Thyroid gland (tissue), 4 donors: ENCODE measurements at places on chromosomes 2 and 18. TPM values are rescaled to one million over a fixed set of nuclear protein-coding genes. Genes with fewer than 3 reads are reported as not detected.

GRCh38 chr2:102620332-102620731, 979 bp downstream of the SLC9A2 start:
- H3K4me3 ChIP-seq, result no peak overlapping the region
- no peaks in the 10 kb centered on the region for H3K36me3 ChIP-seq
- H3K27ac ChIP-seq, result no peak overlapping the region
- H3K4me1 ChIP-seq, result peaks cover 8% of the 10 kb centered on the region

DNA sequence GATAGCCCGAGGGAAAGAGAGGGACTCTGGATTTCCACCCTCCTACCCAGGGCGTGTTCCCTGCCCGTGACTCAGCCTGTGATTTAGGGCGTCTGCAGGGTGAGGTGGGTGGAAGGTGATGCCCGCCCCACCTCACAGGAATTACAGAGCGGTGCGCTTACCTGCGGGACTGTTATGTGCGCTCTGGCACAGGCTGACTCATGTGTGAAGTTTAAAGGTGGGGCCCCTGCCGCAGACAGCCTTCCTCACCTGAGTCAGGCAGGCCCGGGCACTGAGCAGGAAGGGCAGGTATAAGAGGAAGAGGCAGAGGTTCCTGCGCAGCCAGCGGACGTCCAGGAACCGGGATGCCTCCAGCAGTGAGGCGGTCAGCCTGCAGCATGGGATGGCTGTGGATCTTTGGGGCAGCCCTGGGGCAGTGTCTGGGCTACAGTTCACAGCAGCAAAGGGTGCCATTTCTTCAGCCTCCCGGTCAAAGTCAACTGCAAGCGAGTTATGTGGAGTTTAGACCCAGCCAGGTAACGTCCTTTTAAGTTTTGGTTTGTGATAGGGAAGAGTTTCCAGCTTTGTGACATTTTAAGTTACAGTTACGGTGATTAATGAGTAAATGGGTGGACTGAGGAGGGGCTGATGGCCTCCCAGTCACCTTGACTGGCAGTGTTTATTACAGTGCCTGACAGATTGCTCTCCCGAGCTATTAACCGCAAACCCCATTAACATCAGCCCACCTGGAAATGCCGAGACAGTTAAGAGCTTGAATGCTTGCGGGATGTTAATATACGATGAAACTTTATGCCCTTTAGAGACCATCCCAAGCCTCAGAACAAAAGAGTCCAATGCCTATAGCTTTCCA, 141.6 kb upstream of the TTC39C start:
- no peaks in the 10 kb centered on the region for H3K4me1 ChIP-seq
- no peak for DNase-seq
- H3K36me3 ChIP-seq, result no peaks in the 10 kb centered on the region

DNA sequence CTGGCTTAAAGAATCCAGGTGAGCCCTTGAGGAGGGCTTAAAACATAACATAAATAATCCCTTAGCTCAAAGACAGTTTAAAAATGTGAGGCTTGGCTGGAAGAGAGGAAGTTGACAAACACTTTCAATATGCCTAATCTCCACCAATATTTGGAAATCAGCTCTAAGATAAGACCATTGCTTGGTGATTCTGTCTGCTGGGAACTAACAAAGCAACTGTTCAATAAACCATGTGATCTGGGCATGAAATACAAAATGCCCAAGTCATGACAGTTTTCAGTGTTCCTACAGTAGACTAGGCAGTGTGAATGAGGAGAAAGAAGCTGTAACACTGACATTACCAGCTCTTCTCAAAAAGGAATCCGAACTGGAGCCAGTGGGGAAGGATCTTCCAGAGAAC, 10.7 kb downstream of the MFF start:
- H3K36me3 ChIP-seq, result peaks cover 5% of the 10 kb centered on the region
- no peaks in the 10 kb centered on the region for H3K27me3 ChIP-seq
- H3K4me3 ChIP-seq, result no peak overlapping the region
- H3K27ac ChIP-seq, result no peak overlapping the region

DNA sequence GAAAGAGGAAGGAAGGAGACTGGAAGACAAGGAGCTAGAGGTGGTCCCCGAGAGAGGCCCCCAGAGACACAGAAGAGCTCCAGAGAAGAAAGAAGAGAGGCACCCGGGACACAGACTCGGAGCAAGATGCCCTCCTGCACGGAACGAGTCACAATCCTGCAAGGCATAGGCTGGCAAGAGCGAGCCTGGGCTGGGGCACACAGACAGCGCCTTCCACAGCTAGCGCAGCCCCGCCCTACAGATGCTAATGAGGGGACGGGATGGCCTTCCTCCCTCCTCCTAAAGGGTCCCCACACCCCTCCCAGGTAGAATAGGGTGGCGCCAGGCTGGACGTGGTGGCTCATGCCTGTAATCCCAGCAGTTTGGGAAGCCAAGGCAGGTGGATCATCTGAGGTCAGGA, 19.8 kb upstream of the GPR17 start:
- H3K27ac ChIP-seq, result no peak overlapping the region
- no peaks in the 10 kb centered on the region for H3K36me3 ChIP-seq
- DNase-seq, result no peak
- H3K27me3 ChIP-seq, result no peaks in the 10 kb centered on the region
- H3K4me1 ChIP-seq, result no peaks in the 10 kb centered on the region
- H3K4me3 ChIP-seq, result no peak overlapping the region

DNA sequence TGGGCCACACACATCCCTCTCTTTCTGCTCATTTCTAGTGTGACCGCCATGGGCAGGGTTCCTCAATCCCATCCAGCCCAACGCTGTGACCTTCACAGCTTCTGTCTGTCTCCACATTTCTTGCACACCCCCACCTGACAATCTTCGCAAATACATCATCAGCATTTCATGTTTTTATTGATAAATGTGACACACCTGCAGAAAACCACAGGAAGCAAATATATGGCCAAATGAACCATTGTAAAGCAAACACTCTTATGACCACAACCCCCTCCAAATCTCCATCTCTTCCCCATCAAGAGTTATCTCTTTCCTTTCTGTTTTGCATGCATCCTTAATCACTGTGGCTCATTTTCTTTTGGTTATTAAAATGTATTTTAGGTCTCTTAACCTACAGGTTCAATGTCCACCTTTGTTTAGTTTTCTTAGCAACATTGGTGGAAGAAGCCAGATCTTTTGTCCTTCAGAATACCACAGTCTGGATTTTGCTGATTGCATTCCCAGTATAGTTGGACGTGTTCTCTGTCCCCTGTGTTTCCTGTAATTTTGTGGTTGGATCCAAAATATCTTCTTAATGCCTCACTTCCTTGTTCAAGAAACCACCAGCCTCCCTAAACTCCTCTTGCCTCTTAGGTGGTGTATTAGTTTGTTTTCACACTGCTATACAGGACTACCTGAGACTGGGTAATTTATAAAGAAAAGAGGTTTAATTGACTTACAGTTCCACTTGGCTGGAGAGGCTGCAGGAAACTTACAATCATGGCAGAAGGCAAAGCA, 9.8 kb upstream of the NCK2 start:
- H3K4me1 ChIP-seq, result no peaks in the 10 kb centered on the region
- no peak overlapping the region for H3K4me3 ChIP-seq
- H3K36me3 ChIP-seq, result no peaks in the 10 kb centered on the region
- no peaks in the 10 kb centered on the region for H3K27me3 ChIP-seq
- no peak overlapping the region for H3K27ac ChIP-seq

DNA sequence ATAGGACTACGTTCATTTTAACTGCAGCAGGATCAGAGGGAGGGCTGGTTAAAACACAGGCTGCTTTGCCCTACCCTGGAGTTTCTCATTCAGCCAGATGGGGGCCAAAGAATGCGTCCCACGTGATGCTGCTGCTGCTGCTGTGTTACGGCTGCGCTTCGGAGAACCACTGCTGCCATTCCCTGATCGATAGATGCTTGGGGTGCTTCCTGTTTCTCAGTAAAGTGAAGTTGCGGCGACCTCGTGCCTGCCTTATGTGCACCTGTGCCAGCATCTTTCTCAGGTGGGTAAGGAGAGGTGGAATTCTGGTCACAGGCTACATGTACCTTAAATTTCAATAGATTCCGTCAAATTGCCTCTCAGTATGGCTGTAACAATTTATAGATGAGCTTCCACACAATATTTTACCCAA, 24.7 kb upstream of the TOGARAM2 start:
- H3K4me1 ChIP-seq, result peaks cover 3% of the 10 kb centered on the region
- H3K4me3 ChIP-seq, result no peak overlapping the region
- H3K27ac ChIP-seq, result no peak overlapping the region
- H3K27me3 ChIP-seq, result no peaks in the 10 kb centered on the region

GRCh38 chr18:70046207-70046606, 98.5 kb upstream of the CD226 start:
- peaks cover 7% of the 10 kb centered on the region for H3K4me1 ChIP-seq
- no peaks in the 10 kb centered on the region for H3K36me3 ChIP-seq
- peak; percentile 32 for DNase-seq
- H3K27me3 ChIP-seq, result no peaks in the 10 kb centered on the region

- no peaks in the 10 kb centered on the region for H3K27me3 ChIP-seq
- no peaks in the 10 kb centered on the region for H3K4me1 ChIP-seq
- no peak for DNase-seq
- H3K36me3 ChIP-seq, result no peaks in the 10 kb centered on the region
- no peak overlapping the region for H3K27ac ChIP-seq
Measured at GRCh38 chr2:10864861-10865636, 46.7 kb upstream of the KCNF1 start.

GRCh38 chr2:234178330-234179030, 128.0 kb downstream of the SPP2 start:
- no peaks in the 10 kb centered on the region for H3K27me3 ChIP-seq
- H3K36me3 ChIP-seq, result no peaks in the 10 kb centered on the region
- H3K4me1 ChIP-seq, result no peaks in the 10 kb centered on the region
- peak; percentile 7 for DNase-seq
- H3K4me3 ChIP-seq, result no peak overlapping the region

DNA sequence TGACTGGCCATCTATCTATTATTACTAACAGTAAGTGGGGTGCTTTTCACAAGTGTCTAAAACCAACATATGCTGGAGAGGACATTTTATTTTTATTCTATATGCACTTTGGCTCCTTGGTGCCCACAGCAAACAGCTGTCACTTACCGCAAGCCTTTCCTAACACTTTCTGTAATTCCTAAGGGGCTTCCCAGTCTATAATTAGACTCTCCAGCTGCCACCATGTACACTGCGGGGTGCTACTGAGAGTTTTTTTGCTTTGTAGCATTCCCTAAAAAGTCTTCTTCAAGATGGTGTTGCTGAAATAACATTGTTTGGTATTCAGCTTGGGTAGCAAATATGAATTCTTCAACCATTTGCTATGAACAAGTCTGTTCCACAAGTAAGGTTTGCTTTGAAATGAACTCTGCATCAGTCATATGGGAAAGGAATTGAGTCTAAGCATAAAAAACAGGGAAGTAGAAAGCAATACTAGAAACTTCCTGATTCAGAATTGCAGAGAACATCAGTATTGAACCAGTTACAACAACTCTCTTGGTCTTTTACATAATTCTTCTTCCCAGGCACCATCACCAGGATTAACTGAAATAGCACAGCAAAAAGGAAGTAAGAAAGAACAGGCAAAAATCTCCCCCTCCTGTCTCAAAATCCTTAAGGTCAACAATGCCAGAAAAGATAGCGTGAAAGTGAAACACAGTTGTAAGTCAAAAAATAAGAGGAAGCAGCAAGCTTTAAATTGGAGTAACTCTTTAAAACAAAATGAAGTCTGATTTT, 28.6 kb downstream of the EPB41L3 start:
- H3K27me3 ChIP-seq, result no peaks in the 10 kb centered on the region
- H3K4me3 ChIP-seq, result no peak overlapping the region
- DNase-seq, result no peak

CERKL gene
- total RNA-seq, result not detected

FAP gene
- total RNA-seq, result 2.1 TPM

CFC1 gene
- not detected for total RNA-seq

GPAT2 gene
- 1.4 TPM for total RNA-seq
